ENCODE measurements at places on chromosomes 1 and 21. TPM values are rescaled to one million over a fixed set of nuclear protein-coding genes. Genes with fewer than 3 reads are reported as not detected.

The CD1E gene
- total RNA-seq = not detected

- no peak for DNase-seq
Observed at GRCh38 chr1:14135070-14135469, 435.1 kb downstream of the PRDM2 start.

- no peak for DNase-seq
Observed at GRCh38 chr1:176252191-176252590, 45.1 kb upstream of the COP1 start.

The C1QTNF12 gene
- total RNA-seq = 0.21 TPM

DNA sequence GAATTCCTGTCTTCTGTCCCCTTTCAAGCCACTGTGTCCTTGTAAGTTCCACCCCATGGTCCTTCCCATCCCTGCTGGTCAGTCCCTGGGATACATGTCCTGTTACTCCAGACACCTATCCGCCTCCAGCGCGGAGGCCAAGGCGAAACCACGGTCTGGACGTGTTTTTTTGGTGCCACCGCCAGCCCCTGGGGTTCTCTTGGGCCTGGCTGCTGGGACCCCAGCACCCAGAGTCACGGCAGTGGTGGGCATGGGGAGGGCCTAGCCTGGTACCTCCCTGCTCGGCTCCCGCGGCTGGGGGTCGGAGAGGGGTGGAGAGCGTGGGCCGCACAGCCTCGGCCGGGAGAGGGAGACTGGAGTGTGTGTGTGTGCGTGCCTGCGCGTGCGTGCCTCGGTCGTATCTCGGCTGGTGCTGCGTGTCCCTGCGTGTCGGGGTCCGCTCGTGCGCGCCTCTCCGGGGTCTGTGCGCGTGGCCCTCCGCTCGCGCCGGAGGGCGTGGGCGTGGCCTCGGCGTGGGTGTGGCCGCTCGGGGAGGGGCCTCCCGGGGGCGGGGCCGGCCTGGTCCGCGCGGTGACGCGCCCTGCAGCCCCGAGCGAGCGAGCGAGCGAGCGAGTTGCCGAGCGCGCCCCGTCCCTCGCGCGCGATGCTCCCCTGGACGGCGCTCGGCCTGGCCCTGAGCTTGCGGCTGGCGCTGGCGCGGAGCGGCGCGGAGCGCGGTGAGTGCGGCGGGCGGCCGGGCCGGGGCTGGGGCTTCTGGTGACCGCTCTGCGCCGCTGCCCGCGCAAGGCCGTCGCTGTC is at the start of gene VWA1:
VWA1 (plus strand) TSS at position 585 of the 798 bp plus-strand sequence; CDS start at position 644, 59 bp downstream.
- no peak for DNase-seq

DNA sequence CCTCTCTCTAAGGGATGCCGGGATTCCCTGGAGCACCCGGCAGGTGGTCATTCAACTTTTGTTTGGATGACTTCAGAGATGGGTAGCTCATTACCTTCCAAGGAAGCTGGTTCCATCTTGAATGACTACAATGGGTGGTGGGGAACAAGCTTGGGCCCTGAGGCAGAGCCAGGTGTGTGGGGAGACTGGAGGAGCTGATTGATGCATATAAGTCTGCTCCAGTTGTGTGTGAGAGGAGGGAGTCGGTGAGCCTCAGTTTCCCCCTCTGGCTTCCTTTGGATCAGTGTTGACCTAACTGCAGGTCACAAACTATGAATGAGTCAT is 133.8 kb upstream of the ZBTB40 start:
- DNase-seq = no peak

GRCh38 chr21:43299441-43300277 is 127.3 kb downstream of the SIK1 start:
- DNase-seq = no peak

DNA sequence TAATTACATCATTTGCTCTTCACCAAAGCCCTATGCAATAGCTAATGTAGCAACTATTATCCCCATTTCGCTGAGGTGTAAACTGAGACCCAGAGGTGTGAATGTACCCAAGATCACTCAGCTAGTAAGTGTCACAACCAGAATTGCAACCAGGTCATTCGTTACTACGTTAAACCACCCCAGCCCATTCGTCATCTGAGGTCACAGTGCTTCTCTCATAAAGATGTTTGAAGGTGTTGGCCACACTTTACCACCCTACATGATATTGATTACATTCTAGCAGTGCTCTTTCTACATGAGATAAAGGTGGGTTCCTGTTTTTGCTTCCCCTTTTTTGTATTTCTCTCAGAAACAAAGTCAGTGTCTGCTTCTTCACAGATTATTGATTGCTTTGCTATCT is 195.3 kb downstream of the ZBTB18 start:
- DNase-seq = no peak

- DNase-seq = no peak
Observed at GRCh38 chr1:107835151-107835670, 129.8 kb downstream of the VAV3 start.

DNA sequence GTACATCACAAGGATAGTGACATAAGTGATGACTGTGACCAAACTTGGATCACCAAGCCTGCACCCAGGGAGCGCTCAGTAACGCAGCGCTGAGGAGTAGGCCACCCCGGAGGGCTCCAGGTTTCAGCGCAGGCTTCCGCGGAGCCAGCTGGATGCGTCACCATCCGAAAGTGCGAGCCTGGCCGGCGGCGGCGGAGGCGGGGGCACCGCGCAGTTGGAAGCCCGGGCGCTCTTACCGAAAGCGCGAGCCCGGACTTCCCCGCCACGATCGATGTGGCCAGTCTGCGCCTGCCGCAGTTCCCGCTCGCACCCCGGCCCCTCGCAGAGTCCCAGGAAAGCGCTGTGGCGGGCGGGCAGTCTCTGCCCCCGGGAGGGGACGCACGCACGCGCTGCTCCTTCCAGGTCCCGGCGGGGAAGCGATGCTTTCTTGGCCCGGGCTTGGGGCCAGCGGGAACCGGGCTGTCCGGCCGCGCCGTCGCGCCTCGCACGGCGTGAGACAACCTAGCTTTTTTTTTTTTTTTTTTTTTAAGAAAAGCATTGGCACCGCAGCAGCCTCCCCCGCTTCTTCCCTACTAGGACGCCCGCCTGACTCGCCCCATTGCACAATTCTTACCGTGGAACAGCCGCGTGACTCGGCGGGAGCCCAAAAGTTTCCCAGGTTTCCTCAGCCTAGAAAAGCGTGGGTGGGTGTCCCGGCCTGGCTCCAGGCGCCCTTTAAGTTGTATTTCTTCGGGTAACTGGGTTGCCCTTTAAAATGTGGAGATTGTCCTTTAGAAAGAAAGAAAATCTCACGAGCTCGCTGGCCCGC is 36.4 kb upstream of the JAK1 start:
- peak; percentile 62 for DNase-seq

- DNase-seq = no peak
Observed at GRCh38 chr1:27103498-27103897, 51.4 kb downstream of the SLC9A1 start.

The HES3 gene
- not detected for total RNA-seq

DNA sequence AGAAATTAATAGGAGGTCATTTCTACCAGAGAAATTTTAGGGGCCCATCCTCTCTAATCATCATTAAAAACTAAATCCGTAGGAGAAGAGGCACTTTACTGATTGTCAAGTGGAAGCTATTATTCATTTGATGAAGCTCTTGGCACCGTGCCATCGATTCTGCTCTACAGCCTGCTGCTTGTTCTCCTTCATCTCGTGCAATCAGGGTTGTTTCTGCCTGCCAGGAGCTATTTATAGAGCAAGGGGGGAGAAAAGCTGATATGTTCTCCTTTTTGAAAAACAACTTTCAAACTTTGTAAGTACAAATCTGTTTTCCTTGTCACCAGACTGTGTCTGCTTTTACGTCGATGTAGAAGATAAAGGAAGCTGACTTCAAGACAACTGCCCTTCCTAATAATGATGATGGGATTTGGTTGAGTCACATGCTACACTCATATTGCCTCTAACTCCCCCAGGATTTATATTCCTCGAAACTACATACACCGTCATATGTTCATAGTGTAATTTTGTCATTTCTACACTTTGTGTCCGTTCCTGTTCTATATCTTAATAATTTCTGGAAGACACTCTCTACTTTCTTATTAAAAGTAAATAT is 169.6 kb upstream of the LHX8 start:
- no peak for DNase-seq

- no peak for DNase-seq
Observed at GRCh38 chr1:168089326-168089978, 47.3 kb downstream of the GPR161 start.

The ZNHIT6 gene
- total RNA-seq = 8.4 TPM

DNA sequence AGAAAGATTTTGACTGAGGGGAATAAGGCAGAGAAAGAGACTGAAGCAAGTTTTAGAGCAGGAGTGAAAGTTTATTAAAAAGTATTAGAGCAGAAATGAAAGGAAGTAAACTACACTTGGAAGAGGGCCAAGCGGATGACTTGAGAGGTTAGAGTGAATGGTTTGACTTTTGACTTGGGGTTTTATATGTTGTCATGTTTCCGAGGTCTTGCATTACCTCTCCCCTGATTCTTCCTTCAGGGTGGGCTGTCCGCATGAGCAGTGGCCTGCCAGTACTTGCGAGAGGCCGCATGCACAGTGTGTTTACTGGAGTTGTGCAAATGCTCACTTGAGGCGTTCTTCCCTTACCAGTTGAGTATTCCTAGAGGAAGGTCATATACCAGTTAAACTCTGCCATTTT is 13.0 kb upstream of the DENND2D start:
- no peak for DNase-seq

DNA sequence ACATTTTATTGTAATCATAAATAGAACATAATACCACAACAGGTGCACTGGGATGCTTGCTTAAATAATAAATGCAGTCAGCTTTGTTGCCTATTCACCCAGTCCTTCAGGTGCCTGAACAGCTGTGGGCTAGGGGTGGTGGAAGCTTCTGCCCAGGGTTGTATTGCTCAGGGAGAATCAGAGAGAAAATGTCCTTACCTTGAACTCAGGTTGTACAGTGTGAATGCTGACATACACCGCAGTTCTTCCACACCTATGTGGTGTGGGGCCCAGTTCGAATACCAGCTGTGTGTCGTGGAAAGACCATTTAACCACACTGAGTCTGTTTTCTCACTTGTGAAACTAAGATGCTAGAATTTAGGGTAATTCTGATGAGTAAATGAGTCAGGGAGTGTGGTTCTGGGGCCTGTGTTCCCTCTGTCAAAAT is 115.7 kb upstream of the ATP1A1 start:
- no peak for DNase-seq

DNA sequence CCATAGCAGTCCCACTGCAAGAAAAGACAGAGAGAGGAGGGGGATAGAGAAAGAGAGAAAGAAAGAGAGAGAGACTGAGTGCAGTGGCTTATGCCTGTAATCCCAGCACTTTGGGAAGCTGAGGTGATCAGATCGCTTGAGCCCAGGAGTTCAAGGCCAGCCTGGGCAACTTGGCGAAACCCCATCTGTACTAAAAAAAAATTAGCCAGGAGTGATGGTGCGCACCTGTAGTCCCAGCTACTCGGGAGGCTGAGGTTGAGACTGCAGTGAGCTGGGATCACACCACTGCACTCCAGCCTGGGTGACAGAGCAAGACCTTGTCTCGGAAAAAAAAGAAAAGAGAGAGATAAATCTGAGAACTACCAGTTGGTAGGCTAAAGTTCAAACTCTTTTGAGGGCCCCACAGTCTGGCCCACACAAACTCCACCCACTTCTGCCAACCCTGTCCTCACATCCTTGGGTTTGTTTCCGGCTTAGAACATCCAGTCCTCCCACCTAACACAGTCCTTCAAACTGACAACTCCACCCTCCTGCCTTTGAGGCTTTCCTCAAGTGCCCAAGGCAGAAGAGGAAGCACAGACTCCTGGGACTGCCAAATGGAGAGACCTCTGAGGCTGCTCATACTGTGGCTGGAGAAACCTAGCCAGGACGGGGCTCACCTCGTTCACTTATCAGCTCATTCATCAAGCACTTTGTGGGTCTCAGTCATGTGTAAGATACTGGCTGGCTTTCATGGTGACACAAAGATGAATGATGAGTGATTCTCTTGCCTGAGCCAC is 20.1 kb downstream of the TFAP2E start:
- DNase-seq = no peak

The FYB2 gene
- not detected for total RNA-seq

DNA sequence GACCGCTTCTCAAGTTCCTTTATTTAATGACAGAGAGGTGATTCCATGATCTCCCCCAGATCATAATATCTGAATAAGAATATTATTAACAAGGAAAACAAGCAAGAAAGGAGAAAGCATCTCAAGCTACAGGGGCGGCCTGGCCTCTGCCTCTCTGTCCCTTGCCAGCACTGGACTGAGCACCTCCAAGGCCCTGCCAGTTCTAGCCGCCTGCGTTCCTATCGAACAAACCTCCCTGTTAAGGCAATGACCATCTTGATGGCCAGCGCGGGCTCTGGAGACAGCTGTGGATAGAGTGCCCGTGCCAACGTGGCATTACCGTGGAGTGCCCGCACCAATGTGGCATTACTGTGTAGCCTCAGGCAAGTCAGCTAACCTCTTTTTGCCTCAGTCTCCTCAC is 84.8 kb downstream of the NPHP4 start:
- DNase-seq = no peak

DNA sequence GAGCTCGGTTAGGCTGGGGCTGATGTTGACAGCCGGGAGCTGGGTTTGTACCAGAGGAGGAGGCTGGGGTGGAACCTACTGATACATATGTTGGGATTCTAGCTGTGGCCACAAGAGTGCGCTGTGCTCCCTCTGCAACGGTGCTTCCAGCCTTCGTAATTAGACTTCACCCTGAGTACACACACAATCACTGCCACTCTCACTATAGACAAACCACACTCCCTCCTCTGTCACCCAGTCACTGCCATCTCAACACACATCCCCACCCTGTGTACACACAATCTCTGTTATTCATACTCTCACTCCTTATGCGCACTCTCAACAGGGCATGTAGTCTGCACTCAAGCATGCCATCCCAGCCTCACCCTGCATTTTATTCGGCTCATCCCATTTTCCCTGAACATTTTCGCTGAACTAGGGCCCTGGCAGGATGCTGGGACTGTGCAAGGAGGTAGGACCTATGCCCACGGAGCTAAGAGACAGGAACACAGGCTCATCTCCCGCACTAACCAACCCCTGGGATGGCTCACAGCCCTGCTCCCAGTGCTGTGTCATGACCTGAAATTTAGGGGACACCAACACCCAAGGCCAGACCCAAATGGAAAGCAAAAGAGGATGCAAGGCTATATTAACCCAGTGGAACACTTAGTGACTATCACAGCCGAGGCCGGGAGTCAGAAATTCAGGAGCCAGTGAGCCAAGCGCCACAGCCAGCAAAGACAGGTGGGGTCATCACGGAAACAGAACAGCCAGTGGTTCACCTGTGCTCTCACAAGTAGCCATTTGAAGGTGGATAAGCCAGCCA is 5.7 kb downstream of the GJB3 start:
- peak; percentile 67 for DNase-seq

DNA sequence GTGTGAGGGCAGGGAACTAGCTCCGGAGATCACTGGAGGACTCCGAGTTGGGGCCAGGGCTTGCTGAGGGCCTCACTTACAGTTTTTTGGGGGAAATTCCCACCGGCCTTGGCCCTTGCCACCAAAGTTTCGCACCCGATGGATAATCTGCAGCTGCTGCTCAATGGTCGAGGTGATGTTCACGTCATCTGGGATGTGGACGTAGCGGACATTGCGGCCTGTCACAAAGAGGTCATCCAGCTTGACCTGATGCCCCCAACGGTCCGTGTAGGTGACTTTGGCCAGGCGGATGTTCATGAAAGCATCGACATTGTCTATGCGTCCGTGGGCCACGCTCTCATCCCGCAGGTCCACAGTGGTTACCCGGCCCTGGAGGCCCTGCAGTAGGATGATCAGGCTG is 4.0 kb downstream of the LSM10 start:
- DNase-seq = no peak

Data from H4 (cell line).